ENCODE measurements at places on chromosomes 1 and 21.
A peak's percentile ranks its signal among the peaks of the same experiment; 100 is the strongest.

GRCh38 chr1:92538048-92538412 lies 51.3 kb upstream of the GFI1 start:
- no peak for DNase-seq

DNA sequence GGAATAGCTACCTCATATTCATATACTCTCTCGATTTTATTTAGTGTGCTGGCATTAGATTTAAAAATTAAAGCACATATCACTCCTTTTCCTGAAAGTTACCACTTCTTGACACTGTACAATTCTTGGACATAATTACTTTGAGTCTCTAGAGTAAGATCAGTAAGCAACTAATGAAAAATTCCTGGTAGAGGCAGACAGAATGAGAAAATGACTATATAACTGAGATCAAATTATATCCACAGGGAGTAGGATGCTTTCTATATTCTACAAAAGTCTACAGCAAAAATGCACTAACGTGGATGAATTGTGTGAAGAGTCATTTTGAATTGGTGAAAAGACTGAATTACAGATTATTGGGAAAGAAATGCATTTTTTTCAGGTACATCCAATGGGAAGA lies 445.7 kb downstream of the PTBP2 start:
- no peak for DNase-seq

DNA sequence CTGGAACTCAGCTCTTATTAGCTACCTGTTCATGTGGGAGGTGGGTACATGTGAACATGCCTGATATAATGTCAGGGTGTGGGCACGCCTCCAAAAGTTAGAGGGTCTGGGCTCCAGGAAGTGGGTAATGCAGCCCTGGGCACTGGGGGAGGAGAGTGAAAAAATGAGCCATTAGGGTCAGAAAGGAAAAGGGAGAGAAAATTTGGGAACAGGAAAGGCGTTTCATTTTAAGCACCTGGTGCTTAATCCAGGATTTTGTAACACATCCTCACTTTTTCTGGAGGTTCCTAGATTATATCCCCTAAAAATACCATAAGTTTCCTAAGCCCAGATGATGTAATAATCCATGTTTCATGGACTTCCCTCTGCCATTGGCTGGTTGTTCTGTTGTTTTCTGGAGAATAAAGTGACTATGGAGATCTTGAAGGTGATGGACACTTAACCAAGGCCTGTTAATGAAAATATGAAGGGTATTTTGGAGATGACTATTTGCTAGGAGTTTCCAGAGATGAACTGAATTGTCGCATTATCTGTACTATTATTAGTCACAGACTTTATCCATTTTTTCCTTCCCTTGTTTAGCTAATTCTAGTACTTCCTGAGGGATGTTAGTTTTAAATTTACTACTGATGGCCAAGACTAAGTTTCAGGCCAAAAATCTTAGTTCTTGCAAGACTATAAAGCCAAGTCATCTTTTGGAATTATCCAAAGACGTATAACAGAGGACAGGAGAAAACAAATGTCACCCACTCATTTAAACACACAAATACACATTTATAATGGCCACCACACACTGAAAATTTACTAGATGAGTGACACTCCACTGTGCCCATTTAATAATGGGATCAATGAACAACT lies 24.4 kb upstream of the TARBP1 start:
- no peak for DNase-seq

GRCh38 chr1:241532162-241532531 lies at the start of gene KMO:
TSS of gene KMO (plus strand) at chr1:241532378. CDS start at chr1:241532445, 67 bp downstream.
- no peak for DNase-seq

- no peak for DNase-seq
These were observed 4.4 kb downstream of the B3GALT2 start for GRCh38 chr1:193181985-193182384.

DNA sequence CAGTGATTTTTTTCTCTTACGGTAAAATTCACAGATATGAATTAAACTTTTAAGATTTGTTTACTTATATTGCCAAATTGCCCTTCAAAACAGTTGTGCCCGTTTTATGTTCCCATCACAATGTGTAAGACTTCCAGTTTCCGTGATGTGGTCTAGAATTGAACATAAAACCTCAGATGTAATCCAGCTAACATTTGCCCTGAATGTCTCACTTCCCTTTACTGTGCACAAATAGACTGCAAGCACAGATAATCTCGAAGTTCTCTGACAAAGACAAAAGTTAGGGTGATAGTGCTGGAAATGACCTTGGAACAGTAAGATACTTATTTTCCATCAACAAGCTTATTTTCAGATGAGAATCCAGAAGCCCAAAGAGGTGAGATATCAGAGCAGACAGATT lies 177.5 kb downstream of the ZZZ3 start:
- no peak for DNase-seq

DNA sequence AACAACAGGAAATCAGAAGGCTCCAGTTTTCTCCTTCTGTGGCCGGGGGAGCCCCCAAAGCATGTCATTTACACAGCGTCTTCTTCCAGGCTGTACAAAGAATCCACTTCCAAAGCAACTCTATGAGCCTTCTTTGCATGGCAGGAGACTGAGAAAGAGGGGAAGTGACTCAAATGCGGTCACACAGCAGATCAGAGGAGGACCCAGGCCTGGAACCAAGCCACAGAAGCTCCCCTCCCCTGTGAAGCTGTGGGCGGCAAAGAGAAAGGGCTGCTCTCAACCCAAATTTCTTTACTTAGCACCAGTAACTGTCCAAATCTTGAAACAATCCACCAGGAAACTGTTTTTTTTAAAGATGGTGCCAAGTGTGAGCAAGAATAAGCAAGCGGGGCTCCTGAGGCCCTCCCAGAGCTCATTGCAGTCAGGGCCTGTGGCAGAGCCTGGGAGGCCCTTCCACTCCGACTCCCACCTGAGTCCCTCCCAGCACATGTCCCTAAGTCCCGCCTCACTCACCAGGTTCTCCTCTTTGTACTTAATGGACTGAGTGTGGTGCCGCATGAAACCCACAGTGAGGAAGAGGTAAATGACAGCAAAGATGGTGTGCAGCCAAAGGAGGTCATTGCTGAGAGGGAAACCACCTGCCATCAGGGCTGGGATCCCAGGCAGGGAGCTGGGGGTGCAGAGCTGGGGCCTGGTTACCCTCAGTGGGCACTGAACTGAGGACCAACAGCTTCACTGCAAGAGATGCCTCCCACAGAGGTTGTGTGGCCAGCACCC lies 15.9 kb downstream of the TMEM63A start:
- peak; percentile 62 for DNase-seq

- DNase-seq = no peak
These were observed 2.5 kb downstream of the ATP5PF start for GRCh38 chr21:25732091-25732760.

DNA sequence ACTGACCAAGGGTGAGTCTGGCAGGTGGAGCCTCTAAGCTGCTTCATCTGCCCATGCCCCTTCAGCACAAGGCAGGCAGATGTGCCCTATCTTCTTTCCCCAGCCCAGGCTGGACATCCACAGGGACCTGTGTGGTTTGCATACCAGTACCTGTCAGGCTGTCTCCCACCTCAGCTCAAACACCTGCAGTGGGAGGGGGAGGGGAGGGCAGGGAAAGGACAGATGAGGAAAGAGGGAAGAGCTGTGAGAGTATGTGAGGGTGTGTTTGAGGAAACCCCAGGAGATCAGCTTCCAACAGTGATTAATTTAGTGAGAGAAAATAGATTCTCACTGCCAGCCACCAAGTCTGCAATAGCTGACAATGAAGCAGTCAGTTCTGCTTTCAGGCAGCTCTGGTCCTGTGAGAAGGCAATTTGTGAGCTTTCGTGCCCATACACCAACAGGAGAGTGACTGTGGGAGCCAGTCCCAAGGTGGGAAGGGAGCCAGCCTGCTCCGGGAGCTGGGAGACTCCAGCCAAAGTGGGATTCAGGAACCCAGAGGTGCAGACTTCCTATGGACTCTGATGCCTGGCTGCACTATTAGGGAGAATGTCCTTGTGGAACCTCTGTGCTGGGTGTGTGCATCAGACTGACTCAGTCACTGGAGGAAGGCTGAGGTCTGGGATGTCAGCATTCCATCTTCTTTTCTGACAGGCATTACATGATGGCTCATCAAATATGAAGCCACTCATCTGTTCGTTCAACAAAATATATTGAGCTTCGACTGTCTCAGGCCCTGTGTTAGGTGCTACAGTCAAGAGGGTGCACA lies 59.7 kb downstream of the TNR start:
- no peak for DNase-seq

GRCh38 chr1:64896551-64896950 lies 69.8 kb downstream of the JAK1 start:
- no peak for DNase-seq

DNA sequence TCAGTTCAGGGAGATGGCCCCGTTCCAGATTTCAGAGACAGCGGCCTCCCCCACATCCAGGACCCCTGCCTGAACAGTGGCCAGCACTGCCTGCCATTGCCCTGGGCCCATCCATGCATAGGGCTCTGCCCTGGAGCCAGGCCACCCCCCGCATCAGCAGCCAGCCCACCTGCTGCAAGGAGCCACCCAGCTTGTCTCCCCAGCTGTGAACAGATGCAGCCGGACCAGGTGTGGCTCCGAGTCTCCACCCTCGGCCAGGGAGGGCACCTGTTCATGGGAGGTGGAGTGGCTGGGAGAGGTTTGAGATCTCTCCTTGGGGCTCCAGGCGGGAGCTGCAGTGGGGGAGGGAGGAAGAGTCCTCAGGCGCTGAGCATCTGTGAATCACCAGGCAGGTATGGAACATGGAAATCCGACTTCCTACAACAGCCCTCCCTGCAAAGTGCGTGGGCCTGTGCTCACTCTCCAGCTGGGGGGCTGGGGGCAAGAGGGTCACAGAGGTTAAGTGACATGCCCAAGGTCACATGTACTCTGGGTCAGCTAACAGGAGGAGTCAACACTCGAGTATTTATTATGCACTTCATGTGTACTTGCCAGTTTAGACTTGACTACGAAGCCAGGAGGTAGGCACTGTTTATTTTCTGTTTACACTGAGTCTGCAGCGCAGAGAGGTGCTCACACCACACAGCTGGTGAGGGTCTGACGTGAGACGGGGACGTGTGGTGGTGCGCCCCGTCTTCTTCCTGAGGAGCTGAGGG lies 4.8 kb upstream of the HES5 start:
- no peak for DNase-seq

DNA sequence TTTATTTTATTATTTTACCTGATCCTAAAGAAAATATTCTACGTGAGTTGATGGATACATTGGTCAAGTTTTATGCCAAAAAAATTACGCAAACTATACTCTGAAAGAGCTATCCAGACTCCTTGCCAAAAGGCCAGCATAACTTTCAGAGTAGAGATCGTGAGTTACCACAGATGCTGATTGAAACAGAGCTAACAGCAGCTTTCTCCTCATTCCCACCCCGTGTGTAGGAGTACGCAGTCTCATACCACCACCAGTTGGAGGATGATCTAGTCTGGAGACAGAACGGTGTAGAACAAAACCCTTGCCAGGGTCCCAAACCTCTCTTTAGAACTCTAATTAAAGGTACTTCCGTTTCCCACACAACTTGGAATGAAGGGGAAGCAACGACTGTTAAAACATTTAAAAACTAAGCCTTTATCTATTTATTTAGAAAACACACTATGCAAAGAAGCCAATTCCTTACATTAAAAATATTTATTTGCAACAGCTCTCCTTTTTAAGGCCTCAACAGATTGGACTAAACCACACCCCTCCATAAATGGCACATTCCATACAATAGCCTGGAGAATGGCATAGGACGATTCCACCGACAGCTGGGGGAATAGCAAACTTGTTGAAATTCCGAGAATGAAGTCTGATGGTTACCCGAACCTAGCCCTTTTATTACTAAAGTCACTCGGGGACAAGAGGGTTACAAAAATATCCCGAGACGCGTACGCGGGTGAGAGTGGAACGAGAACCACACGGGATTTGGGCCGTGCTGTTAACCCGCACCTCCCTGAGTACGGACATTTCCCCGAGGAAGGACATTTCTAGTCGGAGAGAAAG lies 1.4 kb downstream of the NUCKS1 start:
- peak; percentile 38 for DNase-seq

GRCh38 chr1:214251354-214251753 lies 29.6 kb upstream of the SMYD2 start:
- no peak for DNase-seq

DNA sequence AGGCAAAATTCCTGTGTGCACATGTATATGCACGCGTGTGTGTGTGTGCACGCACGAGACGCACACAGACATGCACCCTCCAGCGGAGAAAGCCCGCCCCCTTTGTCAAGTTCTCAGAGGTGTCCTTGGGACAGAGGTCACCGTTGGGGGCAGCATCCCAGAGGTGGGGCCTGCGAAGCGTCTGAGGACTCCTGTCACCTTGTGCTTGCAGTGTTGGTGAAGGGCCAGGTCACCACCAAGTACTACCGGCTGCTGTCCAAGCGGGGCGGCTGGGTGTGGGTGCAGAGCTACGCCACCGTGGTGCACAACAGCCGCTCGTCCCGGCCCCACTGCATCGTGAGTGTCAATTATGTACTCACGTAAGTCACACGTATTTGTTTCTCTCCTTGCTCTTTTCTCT lies 42.6 kb downstream of the SIM2 start:
- DNase-seq = no peak

DNA sequence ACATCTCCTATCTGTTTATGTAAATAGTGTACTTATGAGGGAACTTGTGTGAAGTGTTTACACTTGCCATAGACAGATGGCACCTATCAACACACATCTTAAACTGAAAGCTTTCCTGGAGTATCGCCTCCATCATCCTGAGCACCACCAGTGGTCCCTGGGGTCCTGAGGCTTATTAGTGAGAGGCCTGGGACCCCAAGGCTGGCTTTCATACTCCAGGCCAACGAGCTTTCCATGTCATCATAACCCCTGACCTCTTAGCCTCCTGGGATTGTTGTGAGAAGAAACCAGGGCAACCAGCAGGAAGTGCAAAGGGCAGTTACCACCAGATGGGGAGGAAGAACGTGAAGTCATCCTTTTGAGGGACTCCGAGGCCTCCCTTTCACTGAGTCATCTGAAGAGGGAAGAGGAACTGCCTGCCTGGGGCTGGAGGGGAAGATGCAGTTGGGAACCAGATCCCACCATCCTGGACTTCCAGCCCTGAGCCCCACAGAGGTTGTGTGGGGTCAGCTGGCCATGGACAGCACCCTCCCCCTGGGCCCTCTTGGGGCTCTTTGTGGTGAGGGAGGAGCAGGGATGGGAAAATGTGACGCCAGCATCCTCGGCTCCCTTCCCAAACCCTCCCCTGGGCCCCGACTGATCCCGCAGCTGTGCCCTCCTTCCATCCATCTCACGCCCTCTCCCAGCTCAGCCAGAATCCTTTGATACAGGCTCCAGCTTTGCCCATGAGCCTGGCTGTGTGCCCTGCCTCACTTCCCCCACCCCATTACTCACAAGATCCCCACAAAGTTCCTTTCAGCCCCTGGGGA lies 5.8 kb downstream of the INKA2 start:
- no peak for DNase-seq

GRCh38 chr21:46099476-46099875 lies 1.6 kb downstream of the COL6A2 start:
- DNase-seq = no peak

- no peak for DNase-seq
These were observed 247.9 kb upstream of the B3GALT2 start for GRCh38 chr1:193434319-193434718.
